ENCODE measurements at places on chromosomes 7 and 10.

DNA sequence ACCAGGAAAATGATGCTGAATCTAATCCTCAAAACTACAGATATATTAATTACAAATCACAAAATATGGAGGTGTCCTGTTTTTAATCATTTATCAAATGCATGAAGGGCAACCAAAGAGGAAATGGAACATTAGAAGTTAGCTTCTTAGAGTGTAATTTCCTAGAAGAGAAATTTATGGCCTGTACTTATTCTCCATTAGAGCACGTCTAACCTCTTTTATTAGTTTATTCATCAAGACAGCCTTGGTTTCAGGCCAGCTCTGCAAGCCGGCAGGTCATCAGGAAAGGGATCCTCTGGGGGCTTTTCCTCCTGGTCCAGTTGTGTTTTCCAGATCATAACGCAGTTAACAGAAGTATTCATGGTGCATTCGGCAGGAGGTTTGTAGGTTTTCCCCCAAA is 517.6 kb downstream of the KCNMA1 start:
- no peak for DNase-seq

GRCh38 chr7:30012757-30013156 is 13.7 kb downstream of the FKBP14 start:
- no peak for DNase-seq

- DNase-seq: no peak
Observed at GRCh38 chr7:135335628-135336139, 102.0 kb downstream of the STRA8 start.

GRCh38 chr10:51273574-51273973 is 199.3 kb downstream of the PRKG1 start:
- no peak for DNase-seq

DNA sequence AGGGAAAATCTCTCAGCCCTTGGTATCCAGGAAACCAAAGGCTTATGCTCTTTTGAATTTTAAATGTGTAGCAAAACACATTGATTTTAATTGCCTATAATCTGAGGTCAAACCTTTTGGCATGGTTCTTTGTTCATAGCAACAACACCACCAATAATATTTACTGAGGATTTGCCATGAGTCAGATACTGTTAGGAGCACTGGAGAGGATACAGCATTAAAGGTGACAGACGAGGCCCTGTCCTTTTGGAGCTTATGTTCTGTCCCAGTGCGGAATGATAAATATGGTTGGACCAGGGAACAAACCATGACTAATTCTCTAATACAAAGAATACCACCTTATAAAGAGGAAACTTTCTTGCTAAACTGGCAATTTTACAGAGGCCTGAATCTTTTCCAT is 176.6 kb downstream of the CTNNA3 start:
- DNase-seq: no peak

DNA sequence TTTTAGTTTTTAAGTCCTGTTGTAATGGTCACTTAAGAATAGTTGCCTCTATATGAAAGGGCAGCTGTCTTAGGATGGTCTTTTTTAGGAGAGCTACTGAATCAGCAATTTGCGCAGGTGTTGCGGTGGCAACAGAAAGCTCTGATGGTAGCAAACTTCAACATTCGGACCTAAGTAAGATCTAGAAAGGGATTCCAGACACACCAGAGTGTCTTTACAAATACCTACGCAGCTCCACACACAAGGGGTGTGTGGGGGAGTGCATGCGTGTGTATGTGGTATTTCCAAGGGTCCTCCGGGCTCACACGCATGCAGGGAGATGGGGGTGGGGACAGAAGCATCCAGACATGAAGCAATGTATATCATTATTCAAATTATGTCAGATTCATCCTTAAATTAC is 438.6 kb upstream of the MGMT start:
- no peak for DNase-seq

- DNase-seq: no peak
Observed at GRCh38 chr10:15306735-15307280, 64.3 kb downstream of the FAM171A1 start.

GRCh38 chr7:16422917-16423316 is 1.6 kb upstream of the CRPPA start:
- DNase-seq: no peak
